Stimulated activated CD8-positive, alpha-beta memory T cell treated with anti-CD3 and anti-CD28 coated beads, Interleukin-7, amount 100 ng/mL, for 4 hours (primary cell): ENCODE measurements at places on chromosomes 16 and 17.

DNA sequence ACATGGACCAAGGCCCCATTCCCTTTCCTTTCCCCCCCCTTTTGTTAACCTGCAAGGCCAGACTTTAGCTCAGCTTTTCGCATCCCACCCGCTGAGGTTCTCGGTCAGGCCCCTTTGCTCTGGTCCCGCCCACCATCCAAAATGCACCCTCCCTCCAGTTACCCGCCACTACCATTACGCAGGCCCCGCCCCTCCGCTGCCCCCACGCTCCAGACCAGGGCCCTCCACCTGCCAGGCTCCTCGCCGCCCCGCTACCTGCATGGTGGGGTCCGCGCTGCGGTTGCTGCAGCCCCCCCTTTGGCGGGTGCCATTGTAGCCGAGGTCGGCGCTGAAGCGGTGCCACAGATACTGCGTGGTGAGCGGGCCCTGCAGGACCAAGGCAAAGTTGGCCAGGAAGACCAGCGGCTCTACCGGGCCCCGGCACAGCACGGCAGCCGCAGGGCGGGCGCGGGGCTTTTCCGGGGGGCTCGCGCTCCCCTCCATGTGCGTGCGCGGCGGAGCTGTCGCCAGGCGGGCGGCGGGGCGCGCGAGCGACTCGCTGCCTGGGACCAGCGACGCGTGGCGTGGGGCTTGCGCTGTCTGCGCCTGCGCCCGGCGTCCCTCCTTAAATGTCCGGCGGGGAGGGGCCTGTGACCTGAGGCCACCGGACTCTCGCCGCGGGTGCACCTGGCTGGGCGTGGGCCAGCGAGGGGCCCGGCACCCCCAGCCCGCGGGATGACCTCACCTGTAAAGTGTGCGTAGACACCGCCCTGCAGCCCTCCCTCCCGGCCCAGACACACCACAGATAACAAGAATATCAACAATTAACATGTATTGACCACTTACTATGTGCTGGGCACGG lies at the start of gene SLC46A1:
Gene SLC46A1 (minus strand): TSS at position 581 of the 841 bp plus-strand sequence. CDS start 98 bp downstream, at position 483.
- peak; percentile 16 for DNase-seq

- no peak for DNase-seq
Observed at GRCh38 chr17:40062329-40063186, at the start of gene THRA. Gene THRA (plus strand): TSS chr17:40062965. CDS start chr17:40074489, 11,524 bp downstream.

DNA sequence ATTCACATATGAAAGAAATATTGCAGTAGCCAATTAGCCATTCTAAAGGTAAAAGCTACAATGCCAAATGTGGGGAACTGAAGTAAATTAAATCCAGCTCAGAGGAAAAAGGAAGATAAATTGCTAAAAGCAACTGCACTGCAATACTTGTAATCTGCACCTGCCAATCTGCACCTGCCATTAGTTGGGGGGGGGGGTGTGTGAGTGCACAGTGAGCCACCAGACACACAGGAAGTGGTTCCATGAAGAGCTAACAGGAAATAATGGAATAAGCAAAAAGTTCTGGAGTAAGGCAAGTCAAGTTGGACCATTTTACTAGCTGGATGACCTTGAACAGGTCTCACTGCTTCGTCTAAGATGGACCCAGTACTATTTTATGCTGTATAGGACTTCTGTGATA lies 191.8 kb downstream of the PARN start:
- no peak for DNase-seq

DNA sequence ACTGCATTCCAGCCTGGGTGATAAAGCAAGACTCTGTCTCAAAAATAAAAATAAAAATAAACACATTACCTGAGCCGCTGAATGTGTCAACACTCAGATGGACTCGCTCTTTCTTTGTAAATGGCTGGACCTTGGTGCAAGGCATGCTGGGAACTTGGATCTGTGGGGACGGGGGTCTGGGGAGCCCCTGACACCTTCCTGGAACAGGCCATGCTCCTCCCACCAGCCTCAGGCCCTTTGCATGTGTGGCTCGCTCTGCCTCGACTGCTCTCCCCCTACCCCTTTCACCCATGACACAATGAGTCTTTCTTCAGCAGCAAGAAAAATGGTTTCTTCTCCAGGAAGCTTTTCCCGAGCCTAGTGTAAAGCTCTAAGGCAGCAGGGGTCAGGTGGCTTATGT lies 94.0 kb upstream of the CDH5 start:
- no peak for DNase-seq

GRCh38 chr17:3475812-3476610 lies at the start of gene ASPA:
Gene ASPA (plus strand): TSS chr17:3475997. CDS start chr17:3476160, 163 bp downstream.
- DNase-seq: no peak

GRCh38 chr16:29806099-29806579 lies at the start of gene MAZ:
Gene MAZ (plus strand): TSS chr16:29806529. CDS start chr16:29806702, 173 bp downstream.
- no peak for DNase-seq

DNA sequence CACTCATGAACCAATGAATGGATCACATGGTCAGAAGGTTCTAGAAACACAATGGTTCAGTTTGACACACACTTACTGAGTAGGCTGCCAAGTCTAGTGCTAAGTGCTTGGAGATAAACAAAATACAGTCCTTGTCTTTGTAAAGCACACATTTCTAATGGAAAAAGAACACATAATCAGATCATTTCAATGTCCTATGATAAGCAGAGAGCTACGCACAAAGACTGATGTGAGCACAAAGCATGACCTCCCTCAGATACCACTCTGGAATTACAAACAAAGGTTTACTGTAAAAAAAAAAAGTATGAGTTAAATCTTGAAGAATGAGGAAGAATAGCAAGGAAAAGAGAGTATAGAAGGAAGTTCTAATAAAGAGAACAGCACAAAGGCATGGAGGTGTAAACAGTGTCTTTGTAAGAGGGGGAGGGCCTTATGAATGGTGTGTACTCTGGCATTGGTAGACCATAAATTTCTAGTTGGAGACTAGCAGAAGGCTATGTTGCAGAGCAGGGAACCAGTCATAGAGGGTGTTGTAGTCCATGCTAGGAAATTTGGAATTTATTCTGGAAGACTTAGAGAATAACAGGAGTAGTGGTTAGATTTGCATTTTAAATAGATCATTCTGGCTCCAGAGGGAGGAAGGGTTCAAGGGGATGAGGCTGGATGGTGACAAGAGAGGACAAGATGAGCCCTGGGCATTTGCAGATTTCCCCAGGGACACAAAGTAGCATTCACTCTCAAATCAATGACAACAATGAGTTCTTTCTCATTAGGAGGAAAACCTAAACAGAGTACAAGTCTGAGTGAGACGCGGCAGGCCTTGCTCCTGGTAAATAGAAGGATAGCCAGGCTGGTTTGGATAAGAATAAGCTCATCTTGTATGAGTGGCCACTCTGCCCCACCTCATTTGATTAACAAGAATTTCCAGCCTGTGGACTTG lies 468.0 kb downstream of the TOX3 start:
- DNase-seq: no peak

GRCh38 chr17:69763503-69763902 lies 311.5 kb upstream of the KCNJ16 start:
- DNase-seq: no peak

DNA sequence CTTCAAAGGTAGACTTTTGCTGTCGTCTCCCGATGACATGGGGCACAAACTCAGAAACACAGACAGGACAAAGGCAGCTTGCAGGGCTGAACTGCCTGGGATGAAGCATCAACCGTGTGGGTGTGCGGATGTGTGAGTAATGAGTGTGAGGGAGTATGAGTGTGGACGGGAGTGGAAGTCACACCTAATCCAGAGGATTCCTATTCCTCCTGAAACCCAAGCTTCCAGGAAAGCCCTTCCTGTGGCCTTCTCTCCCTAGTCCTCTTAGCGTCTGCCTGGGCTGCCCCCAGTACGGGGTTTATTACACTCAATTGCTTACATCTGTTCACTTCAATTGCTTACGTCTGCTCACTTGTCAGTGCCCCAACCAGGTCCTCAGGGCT lies 2.3 kb upstream of the IL4R start:
- no peak for DNase-seq

- DNase-seq: no peak
Observed at GRCh38 chr16:67460961-67461360, 20.0 kb downstream of the ATP6V0D1 start.

GRCh38 chr16:87723226-87723623 lies 42.6 kb downstream of the KLHDC4 start:
- no peak for DNase-seq

- DNase-seq: no peak
Observed at GRCh38 chr16:83813823-83814658, 6.3 kb downstream of the HSBP1 start.

GRCh38 chr16:89582614-89583196 lies 7.1 kb downstream of the CPNE7 start:
- DNase-seq: no peak

DNA sequence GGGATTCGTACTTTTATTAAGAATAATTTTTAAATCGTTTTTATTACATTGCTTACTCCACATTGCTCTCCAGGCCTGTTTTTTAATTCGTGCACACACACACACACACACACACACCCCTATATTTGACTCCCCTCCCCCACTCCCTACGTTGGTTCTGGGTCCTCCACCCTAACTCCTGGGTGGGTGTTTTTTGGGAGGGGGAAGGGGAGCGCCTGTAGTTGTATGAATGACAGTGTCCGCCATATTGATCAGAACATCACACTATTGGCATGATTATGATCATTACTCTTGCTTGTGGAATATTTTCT lies 1.3 kb downstream of the GNAO1 start:
- no peak for DNase-seq

DNA sequence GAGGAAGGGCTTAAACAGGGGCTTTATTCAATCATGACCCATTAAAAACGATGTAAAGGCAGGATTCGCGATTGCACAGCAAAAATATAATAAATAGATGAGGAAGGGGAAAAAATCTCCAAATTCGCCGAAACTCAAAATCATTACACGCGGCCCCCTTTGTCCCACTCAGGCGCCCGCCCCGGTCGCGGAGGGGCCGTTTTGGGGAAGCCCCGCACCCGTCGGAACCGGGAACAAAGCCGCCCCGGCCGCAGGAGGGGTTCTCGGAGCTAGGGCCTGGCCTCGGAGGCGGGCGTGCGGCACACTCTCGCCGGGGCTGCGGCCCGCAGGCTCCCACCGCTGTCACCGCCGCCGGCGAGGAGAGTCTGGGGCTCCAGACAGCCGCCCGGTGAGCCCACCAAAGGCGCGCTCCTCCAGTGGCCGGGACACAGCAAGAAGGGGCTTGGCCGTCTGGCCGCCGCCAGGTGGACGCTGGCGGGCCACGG lies 521 bp downstream of the C16orf87 start:
- peak; percentile 40 for DNase-seq

GRCh38 chr17:15498107-15498506 lies 30.7 kb upstream of the CDRT4 start:
- DNase-seq: no peak

- no peak for DNase-seq
Observed at GRCh38 chr17:28997806-28998205, 8.0 kb downstream of the SEZ6 start.

GRCh38 chr16:83899272-83899897 lies 470 bp downstream of the MLYCD start:
- DNase-seq: peak; percentile 48

DNA sequence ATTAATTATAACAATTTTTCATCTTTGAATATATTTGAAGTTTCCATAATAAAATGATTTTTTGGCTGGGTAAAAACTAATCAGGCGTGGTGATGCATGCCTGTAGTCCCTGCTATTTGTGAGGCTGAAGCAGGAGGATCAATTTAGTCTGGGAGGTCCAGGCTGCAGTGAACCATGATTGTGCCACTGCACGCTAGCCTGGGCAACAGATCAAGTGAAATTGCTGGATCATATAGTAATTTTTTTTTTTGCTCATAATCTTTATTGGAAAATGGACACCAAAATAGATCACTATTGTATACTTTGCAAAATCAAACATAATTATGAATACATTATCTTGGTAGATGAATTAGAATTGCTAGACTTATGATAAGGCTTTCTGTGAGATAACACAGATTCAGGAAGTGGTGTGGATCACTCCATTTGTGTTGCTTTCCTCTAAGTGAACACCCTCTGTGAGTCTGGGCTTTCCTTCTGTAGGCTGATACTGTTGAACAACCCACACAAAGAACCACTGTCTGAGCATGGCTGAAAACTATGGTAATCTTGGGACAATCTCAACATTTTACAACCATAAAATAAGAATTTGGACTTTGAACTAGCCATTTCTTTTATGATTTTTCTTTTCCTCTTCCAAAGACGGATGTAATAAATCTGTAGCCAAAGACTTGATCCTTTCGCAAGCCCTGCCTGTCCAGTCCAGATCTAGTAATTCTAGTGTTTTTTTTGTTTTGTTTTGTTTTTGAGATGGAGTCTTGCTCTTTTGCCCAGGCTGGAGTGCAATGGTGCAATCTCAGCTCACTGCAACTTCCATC lies 5.6 kb upstream of the ST3GAL2 start:
- no peak for DNase-seq

GRCh38 chr17:64147110-64148016 lies 17.4 kb upstream of the ERN1 start:
- DNase-seq: no peak

GRCh38 chr16:81155769-81156168 lies 59.6 kb upstream of the GCSH start:
- DNase-seq: no peak

DNA sequence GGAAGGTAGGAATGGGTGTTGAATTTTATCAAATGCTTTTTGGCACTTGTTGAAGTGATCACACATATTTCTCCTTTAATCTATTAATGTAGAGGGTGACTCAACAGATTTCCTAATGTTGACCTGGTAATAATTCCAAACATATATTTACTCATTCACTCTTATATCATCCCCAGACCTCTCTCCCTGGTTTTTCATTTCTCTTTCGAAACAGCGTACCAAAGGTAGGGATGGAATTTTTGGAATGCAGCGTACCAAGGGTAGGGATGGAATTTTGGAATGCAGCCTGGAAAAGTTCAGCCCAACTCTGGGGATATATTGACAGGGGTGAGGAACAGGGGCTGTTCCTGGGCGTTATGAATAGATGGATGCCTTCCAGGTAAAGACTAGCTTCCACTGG lies 7.3 kb downstream of the KIF18B start:
- no peak for DNase-seq

DNA sequence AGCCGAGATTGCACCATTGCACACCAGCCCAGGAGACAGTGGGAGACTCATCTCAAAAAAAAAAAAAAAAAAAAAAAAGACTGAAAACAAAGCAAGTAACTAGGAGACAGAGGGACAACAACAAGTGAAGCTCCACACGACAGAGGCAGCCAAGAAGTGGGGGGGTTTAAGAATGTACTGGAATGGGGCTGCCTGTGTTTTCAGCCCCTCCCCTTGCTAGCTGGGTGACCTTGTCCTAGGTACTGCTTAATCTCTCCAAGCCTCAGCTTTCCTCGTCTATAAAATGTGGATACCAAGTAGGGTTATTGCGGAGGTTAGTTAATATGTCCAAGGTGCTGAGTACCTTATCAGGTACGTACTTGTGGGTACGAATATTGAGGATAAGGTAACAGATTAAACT lies 163.8 kb upstream of the CACNG5 start:
- DNase-seq: no peak

DNA sequence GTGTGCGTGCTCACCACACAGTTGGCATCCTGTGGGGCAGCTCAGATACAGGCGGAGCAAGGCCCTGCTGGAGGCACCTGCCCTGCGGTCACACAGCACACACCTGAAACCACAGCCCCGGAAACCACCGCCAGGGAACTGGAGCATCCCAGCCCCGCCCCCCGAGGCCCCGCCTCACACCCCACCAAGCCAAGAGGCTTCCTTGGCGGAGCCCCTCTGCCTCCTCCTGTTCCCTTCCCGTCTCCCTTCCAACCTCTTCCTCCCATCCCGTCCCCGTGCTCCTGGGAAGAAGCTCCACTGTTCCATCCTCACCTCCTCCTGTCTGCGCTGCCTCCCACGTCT lies 205.5 kb downstream of the NTN1 start:
- DNase-seq: no peak
